ENCODE measurements at places on chromosomes 11 and 22.

DNA sequence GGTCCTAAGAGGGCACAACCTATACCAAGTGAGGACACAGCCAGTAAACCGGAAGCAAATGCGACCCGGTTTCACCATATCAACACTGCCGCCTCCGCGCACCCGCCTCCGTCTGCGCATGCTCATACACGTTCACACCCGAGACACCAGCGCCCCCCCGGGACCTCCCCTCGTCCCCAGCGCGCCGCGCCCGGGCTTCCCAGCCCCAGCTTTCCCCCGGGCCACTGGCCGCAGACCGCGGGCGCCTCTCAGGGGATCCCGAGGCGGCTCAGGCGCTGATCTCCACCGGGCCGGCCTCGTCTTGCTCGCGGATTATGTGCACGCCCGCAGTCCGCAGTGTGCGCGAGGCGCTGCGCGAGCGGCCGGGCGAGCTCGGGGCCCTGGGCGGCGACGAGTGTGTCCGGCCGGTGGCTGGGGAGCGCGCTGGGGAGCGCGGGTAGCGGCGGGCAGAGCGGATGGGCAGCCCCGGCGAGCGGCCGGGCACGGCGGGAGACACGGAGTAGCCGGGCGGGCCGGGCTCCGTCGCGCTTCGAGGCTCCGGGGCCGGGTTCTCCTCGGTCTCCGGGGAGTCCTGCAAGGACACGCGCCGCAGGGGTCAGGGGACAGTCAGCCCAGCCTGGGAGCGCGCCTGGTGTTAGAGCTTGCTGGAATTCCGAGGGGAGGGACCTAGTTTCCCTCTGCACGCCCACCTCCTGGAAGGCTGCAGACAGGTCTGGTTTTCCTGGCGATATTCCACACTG is 2.0 kb downstream of the HEPN1 start:
- peak; percentile 78 for DNase-seq

- DNase-seq, result no peak
Observed at GRCh38 chr11:14364322-14364721, 5.3 kb upstream of the RRAS2 start.

DNA sequence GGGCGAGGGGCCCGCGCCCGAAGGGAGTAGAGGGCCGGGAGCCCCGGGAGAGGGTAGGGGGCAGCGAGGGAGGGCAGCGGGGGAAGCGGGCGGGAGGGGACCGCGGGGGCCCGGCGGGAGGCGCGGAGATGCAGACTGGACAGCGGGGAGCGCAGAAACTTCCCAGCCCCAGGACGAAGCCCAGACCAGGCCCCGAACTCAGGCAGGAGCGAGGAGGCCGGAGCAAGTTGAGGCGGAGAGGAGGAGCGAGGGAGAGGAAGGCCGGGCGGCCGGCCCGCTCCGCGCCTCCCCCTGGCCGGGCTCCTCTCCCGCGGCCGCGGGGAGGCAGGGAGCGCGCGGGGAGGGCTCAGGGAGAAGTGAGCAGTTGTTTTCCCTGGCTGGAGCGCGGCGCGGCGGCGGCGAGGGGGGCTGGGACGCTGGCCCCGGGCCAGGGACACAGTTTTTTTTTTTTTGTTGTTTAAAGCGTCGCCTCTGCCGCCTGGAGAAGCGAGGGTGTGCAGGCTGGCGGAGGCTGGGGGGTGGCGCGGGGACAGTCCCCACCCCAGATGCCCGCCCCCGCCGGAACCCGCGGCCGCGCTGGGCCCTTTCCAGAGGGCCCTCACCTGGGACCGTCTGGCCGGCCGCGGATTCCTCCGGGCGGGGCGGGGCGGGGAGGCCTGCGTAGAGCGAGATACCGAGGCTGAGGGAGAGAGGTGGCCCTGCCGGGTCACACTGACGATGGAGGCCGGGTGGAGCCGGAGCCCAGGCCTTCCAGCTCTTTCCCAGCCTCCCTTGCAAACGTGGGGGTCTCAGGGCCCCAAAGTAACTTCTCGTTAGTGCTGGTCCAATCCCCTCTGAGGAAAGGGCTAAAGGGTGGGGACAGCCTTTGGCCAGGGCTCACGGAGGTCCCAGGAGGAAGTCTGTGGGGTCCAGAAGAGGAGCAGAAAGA is at the start of gene LTBP3:
Gene LTBP3, minus strand, starts transcription at position 358 of the 928 bp plus-strand sequence. CDS start 400 bp downstream, outside the sequence.
- DNase-seq, result peak; percentile 60

GRCh38 chr11:45671246-45672171 is 6.1 kb upstream of the CHST1 start:
- DNase-seq, result no peak

- DNase-seq, result no peak
Observed at GRCh38 chr11:75814363-75814676, 690 bp upstream of the UVRAG start.
